ENCODE measurements at places on chromosomes 4 and X.

DNA sequence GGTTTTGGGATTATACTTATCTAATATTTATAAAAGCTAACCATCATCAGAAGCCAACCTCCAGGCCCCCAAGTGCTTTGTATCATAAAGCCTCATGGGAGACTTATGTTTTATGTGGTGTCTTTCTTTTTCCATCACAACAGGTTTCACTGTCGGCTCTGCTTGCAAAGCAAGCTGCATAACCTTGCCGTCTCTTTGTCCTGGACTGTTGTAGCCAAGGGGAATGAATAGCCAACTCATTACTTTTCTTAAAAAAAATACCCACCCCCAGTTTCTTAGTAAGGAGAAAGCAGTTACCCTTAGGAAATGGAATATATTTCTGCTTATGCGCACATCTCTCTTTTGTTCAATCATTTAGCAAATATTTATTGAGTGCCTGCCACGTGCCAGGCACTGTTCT, 40.7 kb downstream of the FAM184B start:
- DNase-seq, result no peak

- peak; percentile 18 for DNase-seq
Measured at GRCh38 chr4:161949946-161950725, 213.7 kb downstream of the FSTL5 start.

GRCh38 chrX:641671-642435, 11.3 kb downstream of the SHOX start:
- DNase-seq, result no peak

DNA sequence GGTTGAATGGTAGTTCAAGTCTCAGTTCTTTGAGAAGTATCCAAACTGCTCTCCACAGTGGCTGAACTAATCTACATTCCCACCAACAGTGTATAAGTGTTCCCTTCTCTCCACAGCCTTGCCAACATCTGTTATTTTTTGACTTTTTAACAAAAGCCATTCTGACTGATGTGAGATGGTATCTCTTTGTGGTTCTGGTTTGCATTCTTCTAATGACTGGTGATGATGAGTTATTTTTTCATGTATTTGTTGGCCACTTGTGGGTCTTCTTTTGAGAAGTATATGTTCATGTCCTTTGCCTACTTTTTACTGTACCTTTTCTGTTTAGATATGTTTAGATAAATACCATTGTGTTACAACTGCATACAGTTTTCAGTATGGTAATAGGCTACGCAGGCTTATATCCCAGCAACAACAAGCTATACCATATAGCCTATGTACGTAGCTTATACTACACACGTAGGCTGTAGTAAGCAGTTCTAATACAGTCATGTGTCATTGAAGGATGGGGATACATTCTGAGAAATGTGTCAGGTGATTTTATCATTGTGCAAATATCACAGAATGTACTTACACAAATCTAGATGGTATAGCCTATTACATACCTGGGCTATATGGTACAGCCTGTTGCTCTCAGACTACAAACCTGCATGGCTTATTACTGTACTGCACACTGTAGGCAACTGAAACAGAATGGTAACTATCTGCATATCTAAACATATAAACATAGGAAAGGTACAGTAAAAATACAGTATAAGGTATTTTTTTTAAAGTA, 28.1 kb downstream of the KLHL8 start:
- DNase-seq, result peak; percentile 44

DNA sequence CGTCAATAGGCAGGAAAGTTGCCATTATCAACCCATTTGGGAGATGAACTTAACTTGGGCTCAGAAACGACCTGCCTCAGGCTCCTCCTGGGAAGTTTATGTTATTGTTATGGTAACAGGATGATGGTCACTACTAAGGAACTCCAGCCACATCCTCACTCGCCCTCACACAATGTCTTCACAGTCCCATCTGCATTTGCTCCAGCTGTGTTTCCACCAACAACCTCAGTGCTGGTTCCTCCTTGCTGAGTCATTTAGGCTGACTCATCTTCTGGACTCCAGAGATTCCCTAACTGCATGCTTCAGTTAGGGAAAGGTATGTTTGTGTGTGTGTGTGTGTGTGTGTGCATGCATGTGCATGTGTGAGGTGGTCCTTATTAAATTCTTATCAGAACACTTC, 293.4 kb upstream of the BOD1L1 start:
- DNase-seq, result peak; percentile 100

GRCh38 chr4:78652282-78652876, 100.8 kb downstream of the ANXA3 start:
- DNase-seq, result no peak

GRCh38 chrX:103629318-103630170, 769 bp downstream of the TCEAL1 start:
- DNase-seq, result peak; percentile 70

DNA sequence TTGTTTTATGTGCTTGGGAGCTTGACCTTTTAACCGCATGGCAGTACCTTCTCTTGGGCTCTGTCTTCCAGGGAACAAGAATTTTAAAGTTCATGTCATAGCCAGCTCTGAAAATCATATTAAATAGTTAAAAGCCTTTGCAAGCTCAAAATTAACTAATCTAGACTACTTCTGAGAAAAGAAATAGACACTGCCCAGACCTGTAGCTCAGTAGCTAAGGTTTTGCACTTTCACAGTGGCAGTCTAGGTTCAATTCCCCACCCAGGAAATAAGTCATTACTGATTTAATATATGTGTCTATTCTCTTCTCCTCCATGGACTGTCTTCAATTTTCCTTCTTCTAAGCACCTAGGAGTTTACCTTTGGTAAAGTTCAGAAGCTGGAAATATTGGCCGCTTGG, 27.4 kb downstream of the HSD17B11 start:
- DNase-seq, result peak; percentile 8

- peak; percentile 13 for DNase-seq
Measured at GRCh38 chrX:101062176-101062575, 10.3 kb upstream of the TRMT2B start.

DNA sequence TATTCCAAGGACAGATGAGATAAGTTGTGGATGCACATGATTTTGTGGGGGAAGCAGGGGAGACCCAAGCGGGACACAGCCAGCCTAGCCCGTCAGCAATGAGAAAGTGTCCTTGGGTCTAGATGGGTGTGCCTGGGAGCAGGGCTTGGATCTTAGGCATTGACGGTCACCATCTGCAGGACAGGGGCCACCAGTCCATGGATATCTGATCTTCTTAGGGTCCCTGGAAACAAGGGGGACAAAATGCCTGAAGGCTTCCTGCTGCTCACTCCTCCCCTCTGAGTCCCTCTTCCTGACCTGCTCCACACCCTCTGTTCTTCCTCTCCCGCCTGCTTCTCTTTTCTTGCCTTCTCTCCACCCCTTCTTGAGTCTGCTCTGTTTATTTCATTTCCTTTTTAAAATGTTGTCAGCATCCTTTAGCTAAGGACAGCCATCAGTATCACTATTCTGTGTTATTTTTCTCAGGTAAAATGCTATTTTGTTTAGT, 298.4 kb downstream of the RAPGEF2 start:
- no peak for DNase-seq

- no peak for DNase-seq
Measured at GRCh38 chr4:140754918-140755773, 1.0 kb downstream of the TBC1D9 start.

DNA sequence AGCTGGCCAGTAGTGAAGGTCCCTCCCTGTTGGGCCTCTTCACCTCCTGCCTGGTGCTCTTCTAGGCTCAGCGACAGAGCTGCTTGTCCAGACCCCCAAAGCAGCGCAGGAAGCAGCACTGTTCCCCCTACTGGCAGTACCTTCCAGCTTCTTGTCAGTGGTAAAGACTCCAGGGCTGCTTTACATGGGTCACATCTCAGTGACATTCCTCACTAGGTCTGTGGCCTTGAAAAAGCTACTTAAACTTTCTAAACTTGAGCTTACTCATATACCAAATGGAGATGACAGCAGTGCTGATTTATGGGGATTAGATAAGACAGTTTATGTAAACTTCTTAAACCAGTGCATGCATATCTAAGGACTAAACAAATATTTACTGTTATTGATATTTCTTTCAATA, 117.3 kb downstream of the FAT4 start:
- peak; percentile 13 for DNase-seq

DNA sequence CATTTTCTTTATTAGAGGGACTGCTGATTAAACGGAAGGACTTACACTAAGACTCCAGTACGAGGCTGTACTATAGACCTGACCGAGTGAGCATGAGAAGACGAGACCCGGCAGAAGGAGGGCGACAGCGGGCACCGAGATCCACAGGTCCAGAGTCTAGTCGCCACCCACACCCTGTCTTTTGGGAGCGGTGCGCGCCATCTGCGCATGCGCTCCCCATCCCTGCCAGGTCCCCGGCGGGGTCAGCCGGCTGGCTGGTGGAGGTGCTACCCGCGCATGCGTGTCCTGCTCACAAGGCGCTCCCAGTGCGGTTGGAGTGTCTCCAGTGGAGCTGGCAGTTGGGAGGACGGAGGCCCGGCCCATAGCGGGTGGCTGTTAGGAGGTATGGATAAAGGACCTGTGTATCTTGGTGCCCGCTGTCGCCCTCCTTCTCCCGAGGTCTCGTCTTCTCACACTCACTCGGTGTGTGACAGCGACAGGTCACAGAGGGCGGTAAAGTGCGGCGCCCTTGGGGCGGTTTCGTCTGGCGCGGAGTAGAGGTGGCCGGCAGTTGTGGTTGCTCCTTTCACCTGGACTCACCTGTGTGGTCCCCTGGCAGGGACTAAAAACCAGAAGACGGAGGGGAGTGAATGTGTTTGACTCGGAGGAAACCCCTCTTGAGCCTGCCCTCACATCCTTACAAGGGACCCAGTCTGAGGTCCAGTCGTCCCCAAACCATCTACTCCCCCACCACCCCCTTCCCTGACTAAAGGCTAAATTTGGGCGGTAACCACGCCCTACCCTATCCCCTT, 7.6 kb upstream of the HSD17B10 start:
- DNase-seq, result peak; percentile 77

GRCh38 chrX:133994576-133994975, 9.2 kb upstream of the GPC3 start:
- no peak for DNase-seq

DNA sequence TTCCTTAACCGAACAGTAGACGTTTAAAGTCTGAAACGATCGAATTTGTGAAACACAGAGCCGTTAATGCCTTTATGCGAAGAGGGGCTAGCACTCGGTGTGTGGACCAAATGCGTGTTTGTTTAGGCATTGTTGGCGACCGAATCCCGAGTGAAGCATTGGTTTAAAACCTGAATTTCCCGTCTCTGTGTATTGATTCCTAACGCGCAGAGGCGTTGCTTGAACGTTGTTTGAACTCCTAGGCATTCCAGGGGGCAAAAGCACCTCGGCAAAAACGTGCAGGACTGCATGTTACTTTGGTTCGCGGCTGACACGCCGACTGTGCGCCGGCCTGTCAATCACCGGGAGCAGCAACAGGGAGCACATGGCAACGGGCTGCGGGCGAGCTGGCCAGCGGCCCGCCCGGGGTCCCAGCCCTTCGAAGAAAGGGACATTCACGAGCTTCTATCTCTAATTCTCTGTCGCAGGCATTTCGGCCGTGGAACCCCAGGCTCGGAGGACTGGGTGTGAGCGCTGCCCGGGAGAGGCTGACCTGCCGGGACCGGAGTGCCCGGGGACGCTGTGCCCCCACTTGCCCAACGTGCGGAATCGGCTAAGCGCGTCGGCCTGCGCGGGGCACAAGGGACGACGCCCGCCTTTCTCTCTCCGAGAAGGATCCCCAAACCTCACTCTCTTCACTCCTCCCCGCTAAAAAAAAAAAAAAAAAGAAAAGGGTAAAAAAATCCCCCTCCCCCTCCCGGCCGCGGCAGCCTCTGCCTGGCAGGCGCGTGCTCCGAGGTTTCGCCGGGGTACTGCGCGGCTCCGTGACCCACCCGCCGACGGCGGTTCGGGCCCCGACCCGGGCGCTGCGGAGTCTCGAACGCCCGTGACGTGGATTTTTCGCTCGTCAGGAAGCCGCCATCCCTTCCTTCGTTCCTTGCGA, 810 bp downstream of the SPRY1 start:
- DNase-seq, result peak; percentile 62

GRCh38 chr4:7196736-7197135, 4.4 kb downstream of the SORCS2 start:
- DNase-seq, result no peak

DNA sequence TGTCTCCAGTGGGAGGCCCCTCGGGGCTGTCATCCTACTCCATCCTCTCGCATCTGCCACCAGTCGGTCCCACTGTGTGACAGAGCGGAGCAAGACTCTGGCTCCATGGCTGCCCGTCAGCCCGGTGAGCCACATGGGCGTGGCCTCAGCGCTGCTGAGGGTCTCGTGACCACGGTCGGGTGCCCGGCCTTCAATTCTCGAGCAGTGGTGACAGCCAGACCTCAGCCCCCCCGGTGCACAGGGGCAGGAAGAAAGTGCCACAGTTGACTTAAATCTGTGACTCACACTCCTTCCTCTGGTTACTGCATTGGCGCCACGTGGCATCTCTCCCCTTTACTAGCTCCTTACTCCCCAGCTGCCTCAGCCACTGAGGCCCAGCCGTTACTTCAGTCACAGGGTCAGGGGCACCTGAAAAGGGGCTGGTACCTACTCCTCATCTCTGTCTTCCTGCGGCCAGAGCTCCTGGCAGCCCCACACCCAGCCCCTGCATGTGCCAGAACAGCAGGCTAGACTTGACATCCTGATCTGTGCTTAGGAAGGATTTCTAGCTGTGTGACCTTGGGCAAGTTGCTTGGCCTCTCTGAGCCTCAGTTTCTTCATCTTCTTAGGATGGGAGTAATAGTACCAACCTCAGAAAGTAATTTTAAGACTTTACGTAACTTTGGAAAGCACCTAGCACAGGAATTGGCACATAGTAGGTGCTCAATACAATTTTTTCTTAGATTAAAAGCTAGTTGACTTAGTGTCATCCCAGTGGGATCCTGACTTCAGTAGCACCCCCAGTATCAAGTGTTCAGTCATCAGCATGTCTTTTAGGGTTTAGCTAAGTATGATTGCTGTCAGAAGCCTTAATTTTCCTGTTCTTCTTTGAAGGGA, 66.1 kb downstream of the TNIP2 start:
- no peak for DNase-seq

- DNase-seq, result no peak
Measured at GRCh38 chrX:153926552-153926857, 441 bp upstream of the ARHGAP4 start.

DNA sequence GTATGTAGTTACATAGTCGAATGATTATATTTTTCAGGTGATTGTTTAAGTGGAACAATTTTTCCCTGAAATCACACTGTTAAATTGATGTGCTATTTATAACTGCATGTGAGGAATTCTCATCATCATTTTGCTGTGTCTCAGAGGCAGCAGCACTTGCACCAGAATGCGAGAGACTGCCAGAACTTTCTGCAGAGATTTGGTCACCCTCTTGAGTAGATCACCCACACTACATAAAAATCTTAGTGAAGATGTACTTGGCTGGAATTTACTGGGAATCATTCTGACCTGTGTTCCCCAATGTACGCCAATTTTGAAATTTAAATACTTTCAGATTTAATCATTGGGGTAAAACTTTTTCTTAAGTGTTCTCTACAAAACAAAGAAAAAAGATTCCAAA, 5.4 kb downstream of the UGT2B4 start:
- no peak for DNase-seq

GRCh38 chr4:123401271-123402120, 4.9 kb downstream of the SPRY1 start:
- DNase-seq, result no peak

DNA sequence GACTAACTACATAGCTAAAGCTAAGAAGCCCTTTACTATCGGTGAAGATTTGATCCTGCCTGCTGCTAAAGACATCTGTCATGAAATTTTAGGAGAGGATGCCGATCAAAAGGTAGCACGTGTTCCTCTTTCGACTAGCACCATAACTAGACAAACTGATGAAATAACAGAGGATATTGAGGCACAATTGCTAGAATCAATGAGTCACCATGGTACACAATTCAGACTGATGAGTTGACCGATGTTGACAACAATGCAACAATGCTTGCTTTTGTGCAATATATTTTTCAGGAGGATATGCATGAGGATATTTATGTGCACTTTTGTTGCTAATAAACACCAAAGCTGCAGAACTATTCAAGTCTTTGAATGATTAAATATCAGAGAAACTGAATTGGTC, 24.3 kb downstream of the TBCK start:
- DNase-seq, result no peak
